ENCODE measurements at places on chromosomes 6 and 20.

- DNase-seq, result no peak
These were observed 17.8 kb downstream of the OR2H2 start for GRCh38 chr6:29602564-29603361.

GRCh38 chr20:32396646-32397160 is 38.6 kb downstream of the ASXL1 start:
- no peak for DNase-seq

GRCh38 chr6:20678831-20679352 is 144.6 kb downstream of the CDKAL1 start:
- no peak for DNase-seq

DNA sequence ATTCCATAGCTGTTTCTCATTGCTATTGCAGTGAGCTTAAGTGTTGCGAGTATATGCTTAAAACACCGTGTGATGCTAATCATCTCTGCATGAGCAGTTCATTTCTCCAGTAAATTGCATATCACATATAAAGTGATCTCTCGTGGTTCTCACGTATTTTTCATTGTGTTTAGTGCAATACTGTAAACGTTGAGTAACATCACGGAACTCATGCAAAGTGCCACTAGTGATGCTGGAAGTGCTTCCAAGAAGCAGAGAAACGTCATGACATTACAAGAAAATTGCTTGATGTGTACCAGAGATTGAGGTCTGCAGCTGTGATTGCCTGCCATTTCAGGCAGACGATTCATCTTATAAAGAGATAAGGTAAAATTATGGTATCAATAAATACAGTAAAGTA is 830.4 kb downstream of the GRIK2 start:
- no peak for DNase-seq

DNA sequence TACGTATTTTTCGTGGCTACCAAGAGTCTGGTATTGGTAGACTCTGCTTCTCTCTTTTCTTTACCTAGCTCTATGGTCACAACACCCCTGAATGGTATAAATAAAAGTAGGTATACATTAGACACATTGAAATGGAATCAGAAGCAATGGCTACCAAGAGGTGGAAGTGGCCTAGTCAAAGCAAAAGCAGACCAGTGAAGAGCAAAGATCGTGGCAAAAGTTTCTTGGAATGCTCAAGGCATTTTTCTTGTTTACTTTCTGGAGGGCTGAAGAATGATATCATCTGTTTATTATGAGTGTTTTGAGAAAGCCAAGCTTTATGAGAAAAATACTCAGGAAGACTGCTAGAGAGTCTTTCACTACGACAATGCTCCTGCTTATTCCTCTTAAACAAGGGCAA is 28.6 kb upstream of the MOCS1 start:
- DNase-seq, result no peak
